ENCODE measurements at places on chromosomes 4 and X.

DNA sequence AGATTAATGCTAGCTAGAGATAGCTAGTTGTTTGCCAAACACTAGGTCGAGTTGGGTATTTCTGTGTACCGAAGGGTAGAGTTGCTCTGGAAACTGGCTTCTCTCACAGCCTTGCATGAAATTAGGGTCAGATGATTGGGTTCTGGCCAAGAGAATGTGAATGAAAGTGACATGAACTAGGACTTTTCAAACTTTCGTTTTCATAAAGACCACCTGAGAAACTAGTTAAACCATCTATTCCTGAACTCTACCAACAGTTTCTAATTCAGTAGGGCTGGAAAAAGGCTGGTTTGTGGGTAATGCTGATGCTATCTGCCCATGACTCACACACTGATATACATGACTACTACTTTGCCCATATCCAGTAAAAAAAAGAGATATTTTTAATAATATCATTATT lies 157.6 kb downstream of the GASK1B start:
- no peak for DNase-seq

- DNase-seq: no peak
These were observed 107.5 kb downstream of the EGF start for GRCh38 chr4:110020139-110020538.

DNA sequence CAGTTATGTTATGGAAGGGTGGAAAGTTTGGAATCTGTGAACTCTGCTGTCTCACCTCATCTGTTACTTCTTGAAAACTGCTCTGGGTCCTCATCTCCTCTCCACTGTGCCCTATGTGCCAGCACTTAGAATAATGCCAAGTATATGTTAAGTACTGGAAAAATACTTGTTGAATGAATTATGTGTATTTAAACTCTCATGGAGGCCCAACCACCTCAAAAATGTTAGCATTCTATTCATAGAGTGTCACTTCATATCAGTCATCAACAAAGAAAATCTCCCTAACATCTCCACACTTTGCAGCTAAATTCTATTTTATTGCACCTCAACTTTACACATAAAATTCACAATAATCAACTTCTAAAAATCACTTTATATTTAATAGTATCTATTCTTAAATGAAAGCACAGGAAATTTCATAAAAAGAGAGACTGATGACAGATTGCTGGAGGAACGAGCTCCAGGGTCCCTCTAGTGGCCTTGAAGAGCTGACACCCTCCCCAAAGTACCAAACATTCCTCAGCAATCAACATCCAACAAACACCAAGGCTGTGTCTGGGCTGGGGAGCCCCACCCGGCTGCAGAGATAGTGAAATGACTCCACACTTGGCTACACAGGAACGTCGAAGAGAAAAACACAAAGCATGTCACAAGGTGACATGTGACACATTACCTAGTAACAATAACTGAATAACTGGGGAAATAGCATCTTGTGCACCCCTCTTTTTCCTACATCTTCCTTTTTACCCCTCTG lies 45.8 kb downstream of the SLC39A8 start:
- no peak for DNase-seq

- no peak for DNase-seq
These were observed 8.2 kb downstream of the ABLIM2 start for GRCh38 chr4:8150152-8151090.

DNA sequence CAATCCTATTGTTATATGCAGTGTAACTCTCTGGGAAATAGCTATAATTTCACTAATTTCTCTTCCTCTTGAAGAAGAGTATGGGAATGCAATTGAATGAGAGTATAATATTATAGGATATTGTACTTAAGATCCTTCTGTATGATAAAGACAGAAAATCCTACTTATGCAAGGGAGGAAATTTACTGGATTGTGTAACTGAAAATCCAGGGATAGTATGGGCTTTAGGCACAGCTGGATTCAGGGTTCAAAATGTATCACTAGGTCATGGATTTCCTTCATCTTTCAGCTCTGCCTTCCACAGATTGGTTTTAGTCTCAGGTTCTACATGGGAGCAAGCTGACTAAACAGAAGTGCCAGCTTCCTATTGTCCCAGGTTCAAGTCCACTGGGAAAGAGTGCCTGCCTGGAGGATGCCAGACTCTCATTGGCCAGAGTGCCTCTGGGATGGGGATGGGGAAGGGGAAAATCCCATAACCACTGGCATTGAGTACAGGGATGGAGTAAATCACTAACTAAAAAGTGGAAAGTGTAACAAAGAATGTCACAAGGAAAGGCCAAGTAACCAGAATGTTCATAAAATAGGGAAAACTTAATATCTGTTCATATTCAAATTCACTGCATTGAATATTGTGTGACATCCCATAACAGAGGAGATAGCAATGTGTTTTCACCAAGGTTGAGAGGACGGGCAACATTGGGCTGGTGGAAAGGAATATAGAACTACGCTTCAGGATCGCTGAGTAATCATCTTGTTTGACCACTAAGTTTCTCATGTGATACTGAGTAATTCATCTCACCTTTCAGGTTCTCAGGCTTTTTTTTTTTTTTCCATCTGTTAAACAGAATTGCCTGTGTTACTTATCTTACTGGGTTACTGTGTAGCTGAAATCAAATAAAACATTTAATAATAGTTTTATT lies 75.7 kb downstream of the ANXA3 start:
- DNase-seq: no peak

DNA sequence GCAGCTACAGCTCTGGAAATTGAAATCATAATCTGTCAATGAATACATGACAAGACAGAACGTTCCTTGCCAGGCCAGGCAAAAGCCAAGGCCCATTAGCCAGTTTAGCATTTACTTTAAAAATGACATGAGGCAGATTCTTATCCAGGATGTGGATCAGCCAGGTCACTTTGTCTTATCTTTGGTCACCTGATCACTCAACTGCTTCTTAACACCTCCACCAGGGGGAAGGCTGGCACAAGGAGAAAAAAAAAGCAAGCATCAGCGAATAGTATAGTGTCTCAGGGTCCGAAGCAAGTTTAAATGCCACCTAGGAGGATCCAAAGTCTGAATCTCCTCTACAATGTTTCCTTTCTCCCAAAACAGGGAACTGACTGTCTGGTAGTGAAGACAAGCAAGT lies 18.8 kb downstream of the ATP1B4 start:
- DNase-seq: no peak

GRCh38 chrX:154049209-154050112 lies 29.8 kb upstream of the IRAK1 start:
- no peak for DNase-seq

DNA sequence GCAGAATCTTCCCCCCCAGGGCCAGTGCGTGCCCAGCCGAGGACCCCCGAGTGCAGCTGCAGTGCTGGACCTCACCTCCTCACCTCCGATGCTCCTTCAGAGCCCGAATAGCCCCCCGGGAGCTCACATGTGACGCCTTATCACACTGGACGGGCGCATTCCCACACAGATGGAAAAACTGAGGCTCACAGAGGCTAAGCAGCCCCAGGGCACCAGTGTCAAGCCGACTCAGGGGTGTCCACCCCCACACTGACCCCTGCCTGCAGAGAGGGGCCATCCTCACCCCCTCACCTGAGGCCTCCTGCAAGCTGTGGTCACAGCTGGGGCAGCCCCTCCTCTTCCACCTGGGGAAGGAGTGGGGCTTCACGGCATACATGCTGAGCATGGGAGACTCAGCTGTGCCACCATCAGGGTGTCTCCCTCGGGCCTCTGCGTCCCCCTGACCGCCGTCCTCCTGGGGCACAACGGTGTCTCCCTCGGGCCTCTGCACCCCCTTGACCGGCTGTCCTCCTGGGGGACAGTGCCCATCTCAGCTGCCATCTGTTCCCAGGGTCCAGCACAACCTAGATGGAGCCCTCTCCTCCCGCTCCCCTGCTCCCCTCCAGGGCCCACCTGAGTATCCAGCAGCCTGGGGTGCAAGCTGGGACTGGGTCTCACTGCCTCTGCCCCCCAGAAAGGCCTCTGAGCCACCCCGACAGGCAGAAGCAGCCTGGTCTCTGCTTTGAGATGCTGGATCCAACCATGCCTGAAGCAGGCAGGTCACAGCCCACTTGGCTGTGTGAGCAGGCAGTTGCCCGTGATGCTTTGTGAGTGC lies 85.3 kb upstream of the NKX1-1 start:
- DNase-seq: no peak

- no peak for DNase-seq
These were observed 133.4 kb upstream of the NAP1L5 start for GRCh38 chr4:88831031-88831430.

DNA sequence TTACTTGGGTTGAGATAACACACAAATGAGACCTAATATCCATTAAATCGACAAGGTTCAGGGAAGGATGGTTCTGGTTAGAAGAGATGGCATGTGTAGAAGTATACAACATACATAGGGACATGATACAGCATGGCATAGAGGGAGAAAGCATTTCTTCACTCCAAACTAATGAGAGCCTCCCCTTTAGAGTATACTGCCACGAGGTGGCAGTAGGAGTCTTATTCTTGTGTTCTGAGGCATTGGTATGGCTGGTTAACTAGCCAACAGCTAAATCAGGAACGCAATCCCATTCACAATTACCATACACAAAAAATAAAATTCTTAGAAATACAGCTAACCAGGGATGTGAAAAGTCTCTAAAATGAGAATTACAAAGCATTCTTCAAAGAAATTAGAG lies 29.1 kb upstream of the TRO start:
- DNase-seq: no peak

- no peak for DNase-seq
These were observed 7.3 kb downstream of the PGK1 start for GRCh38 chrX:78111140-78111931.
